ENCODE measurements at places on chromosomes 7 and 10.

DNA sequence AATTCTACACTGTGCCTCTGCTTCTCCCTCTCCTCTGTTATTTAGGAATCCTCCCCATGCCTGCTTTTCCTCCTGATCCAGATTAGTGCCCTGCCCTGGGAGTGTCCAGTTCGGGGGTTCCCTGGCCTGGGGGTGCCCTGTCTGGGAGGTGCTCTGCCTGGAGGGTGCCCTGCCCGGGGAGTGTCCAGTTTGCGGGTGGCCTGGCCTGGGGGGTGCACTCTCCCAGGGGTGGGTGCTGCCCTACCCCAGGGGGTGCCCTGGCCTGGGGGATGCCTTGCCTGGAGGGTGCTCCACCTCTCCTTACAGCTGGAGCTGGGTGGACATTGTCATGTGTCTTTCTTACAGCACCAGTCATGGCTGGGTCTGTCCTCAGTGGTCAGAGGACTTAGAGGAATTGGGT is 20.2 kb downstream of the RAMP3 start:
- no peak for DNase-seq

DNA sequence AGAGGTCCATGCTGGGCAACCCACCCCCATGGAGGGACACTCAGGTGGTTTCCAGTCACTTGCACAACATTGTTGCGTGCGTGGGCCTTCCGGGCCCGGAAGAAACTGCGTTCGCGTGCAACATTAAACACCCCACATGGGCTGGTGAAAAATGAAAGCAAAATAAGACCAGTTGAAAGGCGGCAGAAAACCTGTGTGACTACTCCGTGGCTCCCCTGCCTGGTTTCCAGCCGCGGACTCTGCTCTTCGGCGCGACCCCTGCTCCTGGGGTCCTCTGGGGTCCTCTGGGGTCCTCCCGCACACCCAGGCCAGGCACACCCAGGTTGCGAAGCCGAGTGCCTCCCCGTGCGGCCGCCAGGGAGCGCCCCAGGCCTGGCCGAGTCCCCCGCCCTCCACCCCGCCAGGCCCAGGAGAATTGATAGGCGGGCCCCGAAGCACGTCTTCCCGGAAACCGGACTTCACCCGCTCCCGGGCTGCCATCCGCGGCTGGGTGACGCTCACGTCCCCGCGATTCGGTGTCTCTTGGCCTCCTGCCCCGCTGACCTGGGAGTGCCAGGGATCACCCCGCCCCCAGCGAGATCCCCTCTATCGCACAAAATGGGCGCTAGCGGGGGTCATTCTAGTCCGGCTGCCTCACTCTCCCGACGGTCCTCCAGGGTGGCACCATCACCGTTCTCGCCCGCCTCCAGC is 1.9 kb upstream of the SH2D4B start:
- peak; percentile 41 for DNase-seq

DNA sequence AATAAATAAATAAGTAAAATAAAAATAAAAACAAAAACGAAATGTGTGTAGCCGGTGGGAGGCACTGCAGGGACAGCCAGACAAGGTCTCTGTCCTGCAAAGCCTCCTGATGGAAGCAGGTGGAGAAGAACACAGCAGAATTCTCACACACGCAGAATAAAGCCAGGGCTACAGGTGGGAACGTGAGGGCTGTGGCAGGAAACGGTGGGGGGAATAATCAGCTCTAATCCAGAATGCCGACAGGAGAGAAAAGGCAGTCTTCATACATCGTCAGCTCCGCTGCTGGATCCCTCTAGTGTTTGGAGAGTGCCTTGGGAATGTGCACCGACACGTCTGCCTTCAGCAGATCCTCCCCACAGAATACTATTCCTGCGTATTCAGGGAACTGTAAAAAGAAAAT is 6.8 kb upstream of the SNX8 start:
- peak; percentile 24 for DNase-seq

GRCh38 chr10:71270301-71271220 is 48.5 kb upstream of the SLC29A3 start:
- peak; percentile 77 for DNase-seq

Data from astrocyte of the hippocampus (primary cell).